ENCODE measurements at places on chromosomes 5 and 9.

DNA sequence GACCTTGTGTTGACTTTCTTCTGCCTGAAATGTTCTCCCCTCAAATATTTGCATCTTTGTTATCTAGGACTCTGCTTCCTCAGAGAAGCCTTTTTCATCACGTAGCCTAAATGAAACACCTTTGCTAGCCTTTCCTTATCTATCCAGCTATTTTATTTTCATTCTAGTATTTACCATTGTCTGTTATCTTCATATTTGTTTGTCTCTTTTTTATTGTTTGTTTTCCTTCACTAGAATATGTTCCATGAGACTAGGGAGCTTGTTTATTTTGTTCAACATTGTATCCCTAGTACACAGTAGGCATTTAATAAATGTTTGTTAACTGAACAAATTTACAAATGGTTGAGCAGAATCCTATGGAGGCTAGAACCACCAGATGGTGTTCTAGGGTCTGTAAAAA is 178.0 kb downstream of the NPR3 start:
- no peak for DNase-seq

- no peak for DNase-seq
Measured at GRCh38 chr9:130034570-130034969, 8.4 kb downstream of the FNBP1 start.

- DNase-seq: no peak
Measured at GRCh38 chr5:64156261-64156660, 9.4 kb upstream of the RNF180 start.

DNA sequence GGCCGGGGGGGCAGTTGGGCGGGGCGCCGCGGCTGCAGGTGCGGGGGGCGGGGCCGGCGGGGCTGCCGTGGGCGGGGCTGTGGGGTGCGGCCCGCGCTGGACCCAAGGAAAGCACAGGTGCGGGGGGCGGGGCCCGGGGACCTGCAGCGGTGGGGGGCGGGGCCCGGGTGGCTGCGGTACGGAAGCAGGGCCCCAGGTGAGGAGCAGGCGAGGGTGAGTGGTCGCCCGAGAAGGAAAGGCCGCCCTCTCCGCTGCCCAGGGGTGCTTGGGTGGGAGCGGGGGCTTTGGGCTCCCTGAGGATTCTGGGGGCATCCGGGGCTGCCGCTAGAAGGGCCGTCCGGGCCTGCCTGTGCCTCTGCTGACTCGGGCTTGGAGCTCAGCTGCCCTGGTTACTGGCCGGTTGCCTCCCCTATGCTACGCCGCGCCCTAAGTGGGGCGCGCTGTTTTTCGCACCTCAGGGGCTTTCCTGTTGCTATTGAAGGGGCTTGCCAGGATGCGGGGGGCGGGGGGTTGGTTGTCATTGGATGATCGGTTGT is 767 bp downstream of the RALGPS1 start:
- DNase-seq: no peak

DNA sequence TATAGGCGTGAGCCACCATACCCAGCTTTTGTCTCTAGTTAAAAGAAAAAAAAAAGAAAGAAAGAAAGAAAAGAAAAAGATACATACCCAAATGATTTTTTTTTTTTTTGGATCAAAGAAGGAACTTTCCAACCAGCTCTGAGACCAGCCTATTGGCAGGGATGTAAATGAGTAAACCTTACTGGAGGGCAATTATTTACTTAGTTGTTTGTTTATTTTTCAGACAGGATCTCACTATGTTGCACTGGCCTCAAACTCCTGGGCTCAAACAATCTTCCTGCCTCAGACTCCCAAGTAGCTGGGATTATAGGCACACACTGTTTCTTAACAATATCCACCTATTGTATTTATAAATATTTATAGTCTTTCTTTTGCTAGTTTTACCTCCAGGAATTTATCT is 10.9 kb upstream of the SPOUT1 start:
- DNase-seq: no peak

GRCh38 chr9:26243726-26244125 is 565.5 kb upstream of the TUSC1 start:
- DNase-seq: no peak

GRCh38 chr5:57231607-57232006 is 57.7 kb downstream of the GPBP1 start:
- no peak for DNase-seq

- DNase-seq: no peak
Measured at GRCh38 chr5:75277463-75277862, 40.8 kb upstream of the ANKRD31 start.

DNA sequence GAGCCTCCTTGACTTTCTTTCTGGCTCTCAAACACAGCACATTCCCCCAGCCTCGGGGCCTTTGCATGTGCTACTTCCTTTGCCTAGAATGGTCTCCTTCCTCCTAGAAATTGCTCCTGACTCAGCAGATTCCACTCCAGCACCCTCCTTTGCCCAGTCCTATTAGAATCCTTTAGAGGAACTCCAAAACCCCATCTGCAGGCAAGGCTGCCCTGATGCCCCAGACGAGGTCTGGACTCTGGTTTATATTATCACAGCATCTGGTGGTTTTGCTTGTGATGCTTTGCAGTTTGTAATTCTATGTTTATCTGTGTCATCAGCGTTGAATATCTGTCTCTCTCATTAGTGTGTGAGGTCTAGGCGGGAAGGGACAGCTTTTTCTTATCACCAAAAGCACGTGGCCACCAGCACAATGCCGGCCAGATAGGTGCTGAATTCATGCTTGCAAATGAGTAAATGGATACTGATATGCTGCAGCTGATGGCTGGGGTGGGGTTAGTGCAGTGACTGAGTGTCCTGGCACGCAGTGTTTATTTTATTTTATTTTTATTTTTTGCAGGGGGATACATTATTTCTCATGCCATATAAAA is 30.0 kb upstream of the ANKH start:
- DNase-seq: no peak

DNA sequence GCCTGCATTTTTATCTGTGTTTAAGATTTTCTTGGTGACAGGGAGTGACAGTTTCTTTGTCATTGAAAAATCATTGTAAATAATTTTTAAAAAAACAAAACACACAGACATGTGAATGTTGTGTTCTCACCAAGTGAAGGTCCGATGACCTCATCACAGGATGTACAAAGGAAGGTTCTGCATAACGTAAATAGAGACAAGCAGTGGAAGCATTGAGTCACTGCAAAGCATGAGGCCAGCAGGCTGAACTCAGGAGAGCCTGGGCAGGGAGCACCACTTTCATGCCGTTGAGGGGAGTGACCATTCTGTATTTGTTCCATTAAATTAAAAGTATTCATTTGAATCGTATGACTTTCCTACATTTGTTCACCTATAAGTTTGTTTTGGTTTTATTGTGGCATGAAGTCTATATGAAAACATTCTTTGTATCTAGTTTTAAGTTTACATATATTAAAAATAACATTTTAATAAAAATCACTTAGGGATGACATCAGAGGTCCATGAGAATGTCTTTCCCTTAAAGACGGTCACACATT is 70.4 kb upstream of the TLE1 start:
- no peak for DNase-seq

GRCh38 chr9:77957652-77958051 is 74.0 kb downstream of the GNAQ start:
- no peak for DNase-seq

DNA sequence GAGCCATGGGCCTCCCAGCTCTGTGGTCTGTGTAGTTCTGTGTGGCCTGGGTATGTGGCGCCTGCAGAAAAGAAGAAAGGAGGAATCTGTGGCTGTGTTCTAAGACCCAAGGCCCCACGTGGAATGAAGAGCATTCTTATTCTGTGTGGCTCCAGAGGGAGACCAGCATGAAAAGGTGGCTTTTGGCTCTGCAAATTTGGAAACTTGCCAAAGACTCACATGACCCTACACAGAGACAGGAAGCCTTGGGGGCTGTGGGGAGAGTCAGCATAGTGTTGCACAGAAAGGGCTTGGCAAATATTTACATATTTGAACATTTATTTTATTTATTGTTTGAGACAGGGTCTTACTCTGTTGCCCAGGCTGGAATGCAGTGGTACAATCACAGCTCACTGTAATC is 193.3 kb downstream of the TMEM38B start:
- no peak for DNase-seq

- no peak for DNase-seq
Measured at GRCh38 chr5:135883441-135883840, 12.2 kb downstream of the IL9 start.

DNA sequence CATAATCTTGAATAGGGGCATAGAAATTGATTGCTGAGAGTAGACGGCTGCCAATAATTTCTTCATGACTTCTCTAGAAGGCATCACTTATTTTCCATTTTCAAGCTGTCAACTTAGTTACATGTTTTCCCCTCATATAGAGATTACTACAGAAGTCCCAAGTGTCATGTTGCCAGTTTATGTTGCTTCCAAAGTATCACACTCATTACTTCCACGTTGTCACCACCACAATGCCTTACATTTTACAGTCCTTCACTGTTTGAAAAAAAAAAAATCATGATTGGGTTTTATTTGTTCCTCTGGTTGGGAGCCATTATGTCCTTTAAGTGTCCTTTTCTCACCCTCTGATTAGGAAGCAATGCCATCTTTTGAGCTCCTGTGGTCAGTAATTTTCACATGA is 2144.6 kb upstream of the ACO1 start:
- no peak for DNase-seq

- DNase-seq: no peak
Measured at GRCh38 chr5:14416621-14417275, 164.8 kb upstream of the OTULINL start.

DNA sequence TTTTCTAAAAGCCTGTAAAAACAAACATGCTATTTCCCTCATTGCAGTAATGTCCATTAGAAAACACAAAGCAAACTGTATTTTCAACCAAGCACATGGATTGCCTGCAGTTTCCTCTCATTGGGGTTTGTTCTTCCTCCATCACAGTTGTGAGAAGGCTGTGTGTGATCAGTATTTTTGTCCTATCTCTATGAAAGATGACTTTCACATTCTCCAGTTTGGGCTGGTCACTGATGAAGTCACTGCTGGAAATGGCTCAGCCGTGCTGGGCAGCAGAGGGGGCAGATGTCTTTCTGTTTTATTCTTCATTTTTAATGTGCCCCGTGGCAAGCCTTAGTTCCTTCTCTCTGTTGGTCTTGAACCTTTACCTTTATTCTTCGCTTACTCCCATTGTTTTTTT is 288.9 kb upstream of the MPDZ start:
- DNase-seq: no peak

- no peak for DNase-seq
Measured at GRCh38 chr9:38120961-38121360, 51.9 kb upstream of the SHB start.

DNA sequence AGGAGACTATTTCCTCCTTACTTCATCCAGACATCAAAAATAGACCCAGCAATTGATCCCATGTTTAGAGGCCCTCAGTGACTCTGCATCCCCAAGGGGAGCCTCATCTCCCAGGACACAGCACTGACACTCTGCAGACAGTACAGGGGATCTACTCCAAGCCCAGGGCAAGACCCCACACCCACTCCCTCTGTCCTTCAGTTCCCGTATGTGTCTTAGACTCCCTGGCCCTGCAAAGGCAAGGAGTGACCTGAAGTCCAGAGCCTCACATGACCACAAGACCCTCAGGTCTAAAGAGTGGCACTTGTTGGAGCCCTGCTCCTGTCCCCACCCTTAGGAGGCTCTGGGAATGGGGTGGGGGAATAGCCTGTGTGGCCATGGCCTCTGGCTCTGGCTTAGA is 21.7 kb downstream of the IGIP start:
- no peak for DNase-seq

DNA sequence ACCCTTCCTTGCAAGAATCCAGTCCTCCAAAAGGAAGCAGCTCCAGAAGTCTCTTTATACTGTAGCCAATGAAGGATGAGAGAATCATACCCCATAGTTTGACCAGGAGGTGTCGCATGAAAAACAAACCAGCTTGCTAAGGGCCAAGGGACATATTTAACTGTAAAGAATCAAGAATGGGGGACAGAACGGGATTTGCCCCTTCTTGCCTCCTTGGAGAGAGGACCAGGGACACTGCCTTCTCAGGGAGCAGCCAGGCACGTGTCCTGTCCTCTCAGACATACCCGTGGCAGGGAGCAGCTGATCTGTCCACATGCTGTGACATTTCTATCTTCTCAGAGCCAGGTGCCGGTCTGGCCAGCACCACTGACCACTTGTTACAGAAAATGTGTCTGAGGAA is 11.7 kb downstream of the PRUNE2 start:
- no peak for DNase-seq

GRCh38 chr9:16329671-16330113 is 540.8 kb downstream of the BNC2 start:
- DNase-seq: no peak

DNA sequence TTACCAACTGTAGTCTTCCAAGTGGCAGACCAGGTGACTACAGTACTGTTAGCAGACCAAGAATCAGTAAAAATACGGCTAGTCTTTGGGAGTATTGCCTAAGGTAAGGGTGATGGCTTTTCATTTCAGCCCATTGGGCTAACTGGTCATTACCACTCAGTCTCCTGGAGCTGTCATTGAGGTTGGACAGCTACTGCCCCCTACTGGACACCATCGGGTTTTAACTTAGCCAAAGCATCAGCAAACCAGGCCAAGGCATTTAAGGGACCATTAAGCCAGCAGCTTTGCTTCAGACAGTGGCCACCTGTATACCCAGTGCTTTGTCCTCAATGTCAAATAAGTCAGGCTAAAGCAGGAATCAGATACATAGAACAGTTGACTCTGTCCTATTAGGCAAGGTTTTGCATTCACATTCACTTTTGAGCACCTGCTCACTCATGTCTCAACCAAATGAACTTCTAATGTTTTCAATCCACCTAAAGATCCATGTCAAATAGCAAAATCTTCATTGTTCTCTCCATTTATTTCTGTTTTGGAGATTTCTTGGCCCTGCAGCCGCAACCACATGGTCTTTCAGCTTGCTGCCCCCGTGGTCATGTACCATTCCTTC is 117.2 kb downstream of the INVS start:
- peak; percentile 62 for DNase-seq

DNA sequence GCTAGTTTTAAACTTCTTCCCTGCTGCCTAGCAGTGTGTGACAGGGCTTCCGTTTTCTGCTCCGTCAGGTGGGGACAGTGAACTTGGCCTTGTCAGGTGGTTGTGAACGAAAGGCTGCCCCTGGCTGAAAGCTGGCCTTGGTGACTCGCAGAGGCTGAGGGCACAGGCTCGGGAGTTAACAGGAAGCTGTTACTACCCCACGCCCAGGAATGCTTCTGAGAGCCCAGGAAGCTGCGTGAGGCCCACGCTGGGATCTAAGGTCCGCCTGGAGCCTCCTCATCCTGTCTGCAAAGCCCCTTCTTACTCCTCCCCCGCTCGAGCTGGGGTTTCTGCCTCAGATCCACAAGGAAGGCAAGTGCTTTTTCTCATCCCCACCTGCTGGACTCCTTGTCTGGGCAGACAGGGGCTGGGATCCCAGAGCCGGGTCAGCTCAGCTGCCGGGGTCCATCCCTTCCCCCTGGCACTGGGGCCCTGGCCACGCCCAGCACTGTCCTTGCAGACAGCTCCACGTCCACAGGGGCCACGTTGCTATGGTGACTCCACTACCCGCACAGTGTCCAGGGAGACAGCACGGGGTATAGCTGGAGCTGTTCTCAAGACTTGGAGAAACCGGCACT is 124.7 kb upstream of the TBC1D2 start:
- no peak for DNase-seq

- no peak for DNase-seq
Measured at GRCh38 chr5:126354012-126354857, 69.0 kb upstream of the GRAMD2B start.

Data from activated CD4-positive, CD25-positive, alpha-beta regulatory T cell treated with anti-CD3 and anti-CD28 coated beads, Interleukin-2, amount 50 U/mL, for 72 hours (primary cell).